ENCODE measurements at places on chromosomes 11 and 22.

DNA sequence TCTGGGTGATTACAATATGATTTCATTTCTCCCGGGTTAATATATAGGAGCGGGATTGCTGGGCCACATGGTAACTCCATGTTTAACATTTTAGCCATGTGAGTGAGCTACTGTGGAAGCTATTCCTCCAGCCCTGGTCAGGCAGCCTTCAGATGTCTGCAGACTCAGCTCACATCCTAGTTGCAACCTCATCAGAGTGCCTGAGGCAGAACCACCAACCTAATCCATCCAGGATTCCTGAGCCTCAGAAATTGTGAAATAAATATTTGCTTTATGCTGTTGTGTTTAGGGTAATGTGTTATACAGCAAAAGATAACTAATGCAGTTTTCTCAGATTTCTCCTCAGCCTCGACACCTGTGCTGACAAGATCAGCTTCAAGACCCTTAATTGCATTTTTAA, 676.8 kb downstream of the OPCML start:
- no peak for DNase-seq

DNA sequence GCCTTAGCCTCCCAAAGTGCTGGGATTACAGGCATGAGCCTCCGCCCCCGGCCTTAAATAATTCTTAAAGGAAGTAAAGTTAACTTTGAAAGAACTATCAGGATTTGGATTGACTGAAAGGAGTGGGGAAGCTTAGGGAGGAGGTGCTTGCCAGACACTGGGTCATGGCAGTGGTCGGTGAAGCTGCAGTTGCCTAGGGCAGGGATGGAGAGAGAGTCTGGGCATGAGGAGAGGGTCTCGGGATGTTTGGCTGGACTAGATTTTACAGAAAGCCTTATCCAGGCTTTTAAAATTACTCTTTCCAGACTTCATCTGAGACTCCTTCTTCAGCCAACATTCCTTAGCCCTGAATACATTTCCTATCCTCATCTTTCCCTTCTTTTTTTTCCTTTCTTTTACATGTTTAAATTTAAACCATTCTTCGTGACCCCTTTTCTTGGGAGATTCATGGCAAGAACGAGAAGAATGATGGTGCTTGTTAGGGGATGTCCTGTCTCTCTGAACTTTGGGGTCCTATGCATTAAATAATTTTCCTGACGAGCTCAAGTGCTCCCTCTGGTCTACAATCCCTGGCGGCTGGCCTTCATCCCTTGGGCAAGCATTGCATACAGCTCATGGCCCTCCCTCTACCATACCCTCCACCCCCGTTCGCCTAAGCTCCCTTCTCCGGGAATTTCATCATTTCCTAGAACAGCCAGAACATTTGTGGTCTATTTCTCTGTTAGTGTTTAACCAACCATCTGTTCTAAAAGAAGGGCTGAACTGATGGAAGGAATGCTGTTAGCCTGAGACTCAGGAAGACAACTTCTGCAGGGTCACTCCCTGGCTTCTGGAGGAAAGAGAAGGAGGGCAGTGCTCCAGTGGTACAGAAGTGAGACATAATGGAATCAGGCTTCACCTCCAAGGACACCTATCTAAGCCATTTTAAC, at the start of gene NNMT:
Gene NNMT (plus strand): TSS at position 724 of the 929 bp plus-strand sequence. CDS start 158 bp downstream, at position 882.
- DNase-seq, result peak; percentile 100

- DNase-seq, result peak; percentile 66
These were observed 159.2 kb downstream of the MSANTD4 start for GRCh38 chr11:105862736-105863367.

- peak; percentile 95 for DNase-seq
These were observed 476.9 kb downstream of the MIAT start for GRCh38 chr22:27134315-27134701.

GRCh38 chr11:41659985-41660384, 200.5 kb upstream of the LRRC4C start:
- peak; percentile 64 for DNase-seq

DNA sequence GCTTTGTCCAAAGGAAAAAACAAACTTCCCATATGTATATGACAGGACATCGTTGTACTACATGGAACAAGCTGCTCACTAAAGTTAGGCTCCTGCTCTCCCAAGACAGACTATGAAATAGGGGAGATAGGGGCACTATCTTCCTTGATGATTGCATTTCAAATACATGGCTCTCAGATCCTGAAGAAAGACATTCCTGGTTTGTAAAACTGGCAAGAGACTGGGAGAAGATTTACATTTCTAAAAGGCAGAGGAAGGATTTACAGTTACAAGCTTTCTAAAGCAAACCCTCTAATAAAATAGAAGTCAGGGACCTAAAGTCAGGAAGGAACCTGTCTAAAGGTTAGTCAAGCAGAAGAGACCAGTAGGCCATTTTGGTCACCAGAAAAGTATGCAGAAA, 103.7 kb downstream of the SLC17A6 start:
- DNase-seq, result no peak

DNA sequence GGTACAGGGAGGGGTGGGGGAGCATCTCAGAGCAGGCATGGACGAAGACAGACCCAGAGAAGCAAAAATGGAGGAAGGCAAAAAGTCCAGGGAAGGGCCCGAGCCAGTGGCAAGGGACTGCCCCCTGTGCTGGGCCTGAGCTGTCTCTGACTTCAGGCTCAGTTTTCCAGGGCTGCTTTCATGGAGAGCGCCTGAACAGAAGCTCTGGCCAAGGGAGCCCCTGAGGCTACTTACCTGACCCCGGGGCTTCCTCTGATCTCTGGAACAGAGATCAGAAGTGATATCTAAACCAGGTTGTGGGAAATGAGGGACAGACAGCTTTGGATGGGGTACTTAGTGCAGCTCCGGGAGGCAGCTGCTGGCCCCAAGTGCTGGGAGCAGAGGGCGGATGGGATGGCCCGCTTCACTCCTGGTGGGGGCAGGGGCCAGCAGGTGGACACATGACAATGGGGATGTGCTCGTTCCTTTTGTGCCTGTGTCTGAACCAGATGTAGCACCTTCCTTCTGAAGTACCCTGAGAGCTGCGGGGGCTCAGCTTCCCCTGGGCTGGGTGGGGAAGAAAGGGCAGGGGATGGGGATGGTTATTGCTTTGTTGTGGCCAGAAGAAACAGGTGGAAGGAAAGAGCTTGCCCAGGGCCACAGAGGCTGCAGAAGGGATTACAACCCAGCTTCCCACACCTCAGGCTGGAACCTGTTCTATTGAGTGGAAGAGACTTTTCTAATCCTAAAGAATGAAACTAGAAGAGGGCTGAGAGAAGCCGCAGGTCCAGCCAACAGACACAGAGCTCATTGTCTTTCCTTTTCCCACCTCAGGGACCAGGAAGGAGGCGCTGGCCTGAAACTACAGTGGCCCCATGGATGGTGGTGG, 5.7 kb downstream of the LRRC10B start:
- DNase-seq, result no peak

DNA sequence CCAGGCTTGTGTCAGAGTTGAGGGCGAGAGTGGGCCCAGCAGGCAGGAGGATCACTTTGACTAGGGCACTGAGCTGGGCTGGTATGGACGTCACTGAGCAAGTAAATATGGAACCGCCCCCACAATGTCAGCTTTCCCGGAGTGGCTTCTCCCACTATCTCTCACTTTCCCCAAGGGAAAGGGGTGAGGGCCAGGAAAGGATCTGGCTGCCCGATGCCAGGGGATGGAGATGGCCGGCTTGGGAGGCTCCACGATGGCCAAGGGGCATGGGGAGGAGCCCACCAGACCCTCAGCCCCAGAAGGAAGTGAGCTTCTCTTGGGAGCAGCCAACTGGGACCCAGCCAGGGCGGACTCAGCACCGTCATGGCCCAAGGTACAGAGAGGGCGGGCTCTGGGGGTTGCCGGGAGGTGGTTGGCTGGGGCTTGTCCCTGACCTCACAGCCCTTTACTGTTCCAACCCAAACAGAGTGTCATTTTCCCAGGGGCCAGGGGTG, 8.7 kb downstream of the PRDM11 start:
- DNase-seq, result no peak

DNA sequence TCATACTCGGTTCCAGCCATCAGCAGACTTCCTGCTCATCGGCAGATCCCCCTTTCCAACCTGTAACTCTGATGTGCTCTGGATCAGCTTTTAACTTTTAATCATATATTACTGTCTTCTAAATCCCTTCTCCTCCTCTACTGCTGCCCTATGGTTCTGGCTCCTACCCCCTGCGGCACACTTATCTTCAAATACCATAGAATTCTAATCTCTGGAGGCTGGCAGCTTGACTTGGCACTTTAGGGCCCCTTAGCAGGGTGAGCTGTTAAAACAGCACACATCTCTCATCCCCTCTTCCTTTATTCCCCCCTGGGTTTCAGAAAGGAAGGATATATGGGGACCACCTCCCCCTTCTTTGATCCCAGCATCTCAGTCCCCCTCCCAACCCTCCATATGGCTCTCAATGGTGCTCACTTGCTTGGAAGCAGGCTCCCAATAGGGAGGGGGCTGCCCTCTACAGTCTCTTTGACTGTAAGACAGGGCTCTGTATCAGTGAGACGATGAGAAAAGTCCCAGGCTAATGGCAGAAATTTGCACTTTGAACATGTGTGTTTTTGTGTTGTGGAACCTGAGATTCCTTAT, 4.4 kb upstream of the CNTF start:
- no peak for DNase-seq

DNA sequence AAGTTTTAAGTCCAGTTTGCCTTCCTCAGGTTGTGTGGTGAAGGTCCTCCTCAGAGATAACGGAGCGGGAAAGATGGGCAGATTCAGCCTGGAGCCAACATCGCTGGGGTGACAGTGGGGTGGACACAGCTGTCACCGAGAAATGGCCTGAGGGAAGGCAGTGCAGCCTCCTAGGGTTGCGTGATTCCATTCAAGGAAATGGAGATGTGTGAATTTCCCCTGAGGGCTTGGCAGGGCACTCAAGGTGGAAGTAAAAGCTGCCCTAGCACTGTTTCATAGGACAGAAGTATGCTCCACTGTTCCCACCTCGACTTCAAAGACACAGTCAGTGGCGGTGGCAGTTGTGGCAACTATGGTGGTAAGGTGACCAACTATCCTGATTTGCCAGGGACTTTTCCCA, 15.4 kb upstream of the CAT start:
- no peak for DNase-seq

DNA sequence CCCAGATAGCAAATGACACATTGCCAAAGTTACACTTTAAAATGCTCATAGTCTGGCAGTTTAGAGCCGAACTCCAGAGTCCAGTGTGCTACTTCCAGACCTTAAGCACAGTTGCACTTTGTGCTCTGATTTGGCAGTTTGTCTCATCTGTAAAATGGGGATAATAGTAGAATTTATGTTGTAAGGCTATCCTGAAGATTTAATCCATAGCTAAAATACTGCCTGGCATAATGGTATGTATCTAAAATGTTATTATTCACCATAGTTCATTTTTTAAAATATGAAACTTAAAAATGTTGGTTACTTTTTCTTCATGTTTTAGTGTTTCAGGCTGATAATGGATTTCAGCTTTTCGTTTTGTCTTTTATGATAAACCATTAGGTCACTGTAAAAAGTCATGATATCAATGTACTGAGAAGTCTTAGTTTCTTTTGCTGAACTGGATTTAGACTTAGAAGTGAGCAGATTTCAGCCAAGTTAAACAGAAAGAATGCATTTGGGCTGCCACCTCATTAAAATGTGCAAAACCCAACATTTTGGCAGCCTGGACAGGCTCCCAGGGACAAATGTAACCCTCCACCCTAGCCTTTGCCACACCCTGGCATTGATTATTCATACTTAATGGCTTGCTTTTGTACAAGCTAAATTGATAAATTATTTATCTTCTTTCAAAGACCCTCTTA, 933 bp downstream of the OLFML1 start:
- no peak for DNase-seq

DNA sequence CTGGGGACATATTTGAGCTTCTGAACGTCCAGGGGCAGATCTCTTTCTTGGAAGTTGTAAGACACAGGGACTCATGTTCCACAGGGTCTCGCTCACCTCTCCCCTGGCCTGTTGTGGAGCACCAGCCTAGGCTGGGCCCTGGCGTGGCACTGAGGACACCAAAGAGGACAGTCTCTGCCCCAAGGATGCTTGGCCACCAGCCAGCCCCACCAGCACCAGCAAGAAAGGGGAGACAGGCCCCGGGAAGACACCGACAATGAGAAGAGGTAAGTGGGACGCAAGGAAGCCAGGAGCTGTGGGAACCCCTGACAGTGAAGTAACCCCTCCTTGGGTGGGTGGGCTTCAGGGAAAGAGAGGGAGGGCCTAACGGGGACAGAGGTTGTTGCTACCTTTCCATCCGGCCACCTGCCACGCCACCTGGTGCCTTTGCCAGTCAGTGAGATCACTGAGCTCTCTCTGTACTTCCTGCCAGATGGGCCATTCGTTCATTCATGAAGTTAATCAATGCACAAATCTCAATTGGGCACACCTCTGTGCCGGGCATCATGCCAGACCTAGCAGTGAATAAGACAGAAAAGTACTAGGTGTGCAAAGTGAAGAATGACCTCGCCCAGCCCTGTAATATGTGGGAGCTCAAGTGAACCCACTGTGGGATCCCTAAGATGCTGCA, 11.1 kb downstream of the APOL5 start:
- no peak for DNase-seq

Data from fibroblast of upper back skin (primary cell).